ENCODE measurements at places on chromosomes 5 and 9.

DNA sequence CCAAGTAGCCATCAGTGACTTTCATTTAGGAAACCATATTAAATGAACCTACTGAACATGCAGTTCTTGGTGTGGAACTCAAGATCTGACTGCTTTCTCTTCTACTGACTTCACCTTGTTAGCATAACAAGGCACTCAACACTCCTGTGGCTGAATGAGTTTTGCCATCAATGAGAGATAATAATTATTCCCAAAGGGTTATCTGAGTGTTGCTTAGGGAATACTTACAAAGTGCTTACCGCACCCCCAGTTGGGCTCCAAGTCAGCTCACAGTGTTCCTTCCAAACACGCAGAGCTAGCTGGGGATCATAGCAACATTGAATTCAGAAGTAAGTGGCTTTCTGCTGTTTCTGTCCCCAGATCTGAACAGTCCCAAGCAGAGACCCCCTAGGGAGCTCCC is 182.9 kb downstream of the SREK1 start:
- no peak for DNase-seq

GRCh38 chr5:140673187-140673976 is at the start of gene DND1:
DND1 (minus strand) TSS chr5:140673576; CDS start chr5:140673542, 34 bp downstream.
- DNase-seq = no peak

- DNase-seq = no peak
These were observed 217.5 kb downstream of the CDK5RAP2 start for GRCh38 chr9:120362446-120362845.

DNA sequence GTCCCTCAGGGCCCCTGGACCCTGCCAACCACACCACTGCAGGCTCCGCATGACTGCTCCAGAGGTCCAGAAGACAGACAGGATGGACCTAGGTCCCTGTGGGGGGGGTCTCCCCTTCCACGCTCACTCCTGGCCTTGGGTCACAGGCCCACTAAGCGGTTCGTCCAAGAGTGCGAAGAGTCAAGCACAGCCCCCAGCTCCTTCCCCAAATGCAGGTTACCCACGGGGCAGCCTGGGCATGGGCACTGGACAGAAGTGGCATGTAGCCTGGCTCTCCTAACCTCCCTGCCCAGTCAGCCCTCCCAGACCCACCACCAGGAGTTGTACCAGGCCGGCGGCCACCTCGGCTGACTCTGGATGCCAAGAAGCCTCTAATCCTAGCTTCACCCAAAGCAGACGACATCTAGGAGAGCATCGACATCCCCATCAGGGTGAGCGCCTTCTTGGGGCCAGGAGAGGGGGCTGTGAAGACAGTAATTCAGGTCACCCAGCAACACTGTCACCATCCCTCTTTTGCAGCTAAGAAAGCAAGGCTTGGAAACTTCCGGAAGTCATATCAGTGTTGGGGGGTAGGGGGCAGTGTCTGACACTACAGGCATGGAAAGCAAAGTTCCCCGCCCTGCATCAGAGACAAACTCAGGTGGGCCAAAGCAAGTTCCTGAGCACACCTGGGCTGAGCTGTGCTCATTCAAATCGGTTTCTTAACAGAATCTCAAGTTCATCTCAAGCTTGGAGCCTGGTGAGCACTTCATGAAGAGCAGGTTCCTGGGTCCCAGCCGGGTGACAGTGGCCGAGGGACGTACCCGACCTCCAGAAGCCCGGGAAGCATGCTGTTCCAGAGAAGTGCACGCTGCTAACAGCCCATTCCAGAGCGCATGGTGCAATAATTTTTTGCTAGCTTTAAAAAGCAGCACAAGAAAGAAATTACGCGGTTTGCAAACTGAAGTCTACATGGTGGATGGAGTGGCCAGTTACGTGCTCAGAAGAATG is 68.7 kb downstream of the SEMA4D start:
- no peak for DNase-seq

GRCh38 chr9:99169086-99169485 is 52.7 kb downstream of the ALG2 start:
- DNase-seq = no peak

GRCh38 chr5:179371121-179371510 is 25.9 kb upstream of the ADAMTS2 start:
- DNase-seq = no peak

DNA sequence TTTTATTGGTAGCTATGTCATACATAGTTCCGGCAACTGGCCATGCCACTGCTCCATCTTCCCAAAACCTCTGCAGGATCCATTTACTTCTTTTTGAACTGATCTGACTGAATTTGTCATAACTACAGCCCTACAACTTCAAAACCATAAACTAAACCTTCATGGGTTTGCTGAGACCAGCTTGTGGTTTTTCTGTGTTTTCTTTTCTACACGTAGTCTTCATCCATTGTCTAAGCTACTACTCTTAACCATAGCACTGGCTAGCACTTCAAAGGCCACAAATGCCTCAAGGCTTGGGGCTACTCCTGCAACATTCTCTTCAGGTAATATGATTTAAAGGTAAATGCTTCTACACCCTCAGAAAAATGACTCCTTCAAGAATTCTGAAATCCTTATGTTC is 9.0 kb upstream of the KIF2A start:
- DNase-seq = no peak

DNA sequence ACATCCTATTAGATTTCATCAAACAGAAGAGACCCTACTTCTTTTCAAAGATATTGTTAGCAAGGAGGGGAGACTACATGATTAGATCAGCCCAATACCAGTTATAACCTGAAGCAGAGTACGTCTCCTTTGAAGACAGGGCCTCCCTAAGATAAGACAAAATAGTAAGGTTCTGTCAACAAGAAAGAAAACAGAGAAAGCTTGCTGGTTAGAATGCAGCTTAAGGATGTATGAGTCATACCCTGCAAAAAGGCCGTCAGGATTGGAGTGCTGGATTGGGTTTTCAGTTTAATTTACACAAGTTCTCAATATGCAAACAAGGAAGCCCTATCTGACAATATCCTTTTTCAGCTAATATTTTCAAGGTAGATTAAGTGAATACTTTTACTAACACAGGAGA is 1581.2 kb upstream of the WWC1 start:
- DNase-seq = no peak

DNA sequence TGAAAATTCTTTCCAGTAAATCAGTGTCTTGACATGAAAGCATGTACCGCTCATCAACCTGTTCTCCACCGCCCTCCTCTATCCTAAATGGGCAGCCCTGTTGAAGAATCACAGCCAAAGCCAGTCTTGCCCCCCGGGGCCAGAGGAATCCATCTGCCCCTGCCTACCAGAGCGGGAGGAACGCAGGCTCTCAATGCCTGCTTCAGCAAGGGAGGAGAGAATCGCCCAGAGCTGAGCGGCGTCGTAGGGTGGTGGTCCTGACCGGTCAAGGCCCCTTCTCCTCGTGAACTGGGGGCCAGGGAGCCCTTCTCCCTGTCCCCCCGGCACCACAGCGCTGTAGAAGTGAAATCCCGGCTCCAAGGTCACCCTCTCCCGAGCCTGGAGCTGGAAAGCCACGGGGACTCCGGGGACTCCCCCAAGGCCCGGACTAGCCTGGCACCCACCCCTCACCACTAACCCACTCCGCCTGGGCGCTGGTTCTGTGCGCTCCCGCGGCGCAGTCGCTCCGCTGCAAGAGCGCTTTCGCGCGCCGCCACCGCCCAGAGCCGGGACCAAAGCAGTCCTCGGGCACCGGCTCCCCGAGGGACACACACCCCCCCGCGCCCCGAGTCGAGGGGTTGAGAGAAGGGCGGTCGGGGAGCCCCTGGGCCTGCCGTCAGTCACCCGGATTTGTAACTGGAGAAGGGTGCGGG is 718 bp upstream of the TMEM215 start:
- no peak for DNase-seq

DNA sequence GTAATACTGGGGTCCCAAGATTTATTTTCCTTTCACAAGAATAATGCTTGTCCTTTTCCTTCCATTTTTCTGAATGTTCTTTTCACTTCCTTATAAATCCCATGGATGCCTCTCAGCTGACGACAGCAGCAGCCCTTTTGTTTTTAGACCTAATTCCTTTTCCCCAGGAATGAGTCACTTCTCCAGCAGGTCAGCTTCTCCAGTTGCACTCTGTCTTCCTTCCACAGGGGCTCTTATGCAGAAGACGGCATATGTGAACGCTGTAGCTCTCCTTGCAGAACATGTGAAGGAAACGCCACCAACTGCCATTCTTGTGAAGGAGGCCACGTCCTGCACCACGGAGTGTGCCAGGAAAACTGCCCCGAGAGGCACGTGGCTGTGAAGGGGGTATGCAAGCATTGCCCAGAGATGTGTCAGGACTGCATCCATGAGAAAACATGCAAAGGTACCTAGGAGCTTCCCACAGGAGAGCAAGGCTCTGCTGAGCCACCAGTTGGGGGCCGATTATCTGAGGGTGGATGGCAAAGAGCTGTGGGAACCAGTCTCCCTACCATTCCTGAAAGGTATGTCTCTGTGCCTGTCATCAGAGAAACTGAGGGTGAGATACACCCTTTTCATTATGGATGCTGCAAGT is 72.9 kb downstream of the RFK start:
- peak; percentile 30 for DNase-seq

DNA sequence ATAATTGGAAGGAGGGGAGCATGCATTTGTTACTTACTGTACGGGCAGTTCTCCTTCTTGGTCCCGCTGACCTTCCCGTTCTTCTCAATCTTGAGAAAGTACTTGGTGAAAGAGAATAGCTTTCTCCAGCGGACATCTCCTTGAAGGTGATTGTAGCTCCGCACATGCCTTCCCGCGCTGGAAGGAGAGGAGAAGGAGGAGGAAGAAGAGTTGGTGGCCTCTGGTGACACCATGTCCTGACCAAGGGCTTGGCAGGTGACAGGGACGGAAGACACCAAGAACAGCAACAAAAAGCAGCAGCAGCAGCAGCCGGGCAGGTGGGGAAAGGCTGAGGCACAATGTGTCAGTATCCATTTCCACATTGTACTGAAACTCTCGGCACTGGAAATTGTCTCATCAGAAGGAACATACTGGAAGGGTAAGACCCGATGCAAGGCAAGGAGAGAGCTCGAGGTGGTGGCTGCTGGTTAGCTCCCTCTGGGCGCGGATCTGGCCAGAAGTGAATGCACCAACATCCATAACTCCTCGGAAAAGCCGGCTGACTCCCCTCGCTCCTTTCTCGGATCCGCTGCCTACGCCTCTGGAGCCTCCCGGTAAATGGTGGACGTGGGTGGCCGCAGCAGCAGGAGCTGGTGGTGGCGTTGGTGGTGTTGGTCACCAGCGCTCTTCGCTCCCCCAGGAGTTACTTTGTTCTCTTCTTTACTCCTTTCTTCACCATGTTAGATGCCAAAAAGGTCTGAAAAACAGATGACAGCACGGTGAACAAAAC is 715 bp downstream of the FGF10 start:
- no peak for DNase-seq

DNA sequence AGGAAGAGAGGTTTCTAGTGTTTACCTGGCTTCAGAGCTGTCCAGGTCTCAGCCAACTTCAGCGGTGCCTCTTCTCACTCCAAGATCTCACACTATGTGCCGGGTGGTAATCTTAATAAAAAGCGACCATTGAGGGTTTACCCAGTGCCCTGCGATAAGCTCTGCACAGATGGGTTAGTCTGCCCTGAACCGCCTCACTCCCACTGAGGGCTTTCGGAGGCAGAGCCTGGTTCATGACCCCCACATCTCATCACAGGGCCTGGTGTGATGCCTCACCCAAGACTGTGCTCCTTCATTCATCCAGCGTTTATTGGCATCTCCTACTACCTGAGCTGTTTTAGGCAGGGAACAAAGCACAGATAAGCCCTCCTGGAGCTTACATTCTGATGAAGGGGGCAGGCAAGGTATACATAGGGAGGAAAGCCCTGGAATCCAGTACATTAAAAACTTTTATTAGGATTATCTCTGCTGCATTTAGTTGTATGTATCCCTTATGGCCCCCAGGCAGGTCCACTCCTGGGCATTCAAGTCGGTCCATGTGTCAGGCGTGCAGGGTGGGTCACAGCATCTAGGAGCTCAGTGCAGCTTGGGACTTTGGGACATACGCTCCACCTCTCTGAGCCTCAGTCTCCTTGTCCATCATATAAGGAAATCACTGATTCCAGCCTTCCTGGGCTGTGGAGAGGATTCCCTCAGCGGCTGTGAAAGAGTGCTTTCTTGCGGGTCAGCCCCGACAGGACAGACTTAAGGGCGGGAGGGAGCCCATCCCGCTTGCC is 613 bp upstream of the COL15A1 start:
- DNase-seq = no peak

All from HS-5 (cell line).